ENCODE measurements at places on chromosomes 3 and 15. TPM values are rescaled to one million over a fixed set of nuclear protein-coding genes. Genes with fewer than 3 reads are reported as not detected.
A peak's percentile ranks its signal among the peaks of the same experiment; 100 is the strongest.

DNA sequence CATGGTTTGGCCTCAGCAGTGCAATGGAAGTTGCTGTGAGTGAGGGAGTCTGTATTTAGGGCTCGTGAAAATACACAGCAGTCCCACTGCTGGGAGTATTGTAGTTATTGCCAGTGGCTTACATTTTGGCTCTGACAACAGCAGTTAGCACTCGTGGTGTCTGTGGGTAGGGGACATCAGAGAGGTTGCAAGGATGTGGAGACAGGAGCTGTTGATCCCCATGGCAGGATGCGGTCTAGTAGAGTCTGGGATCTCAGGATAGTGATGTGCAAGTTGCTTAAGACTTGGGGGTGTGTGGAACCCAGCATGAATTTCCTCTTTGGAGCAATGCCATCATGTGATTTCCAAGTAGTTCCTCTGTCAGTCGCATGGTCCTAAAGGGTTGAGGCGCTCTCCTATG is 59.9 kb downstream of the GALK2 start:
- no peak for DNase-seq

SERPINI2 gene
- not detected for total RNA-seq

SAXO2 gene
- total RNA-seq, result 0.17 TPM

GRCh38 chr15:75666823-75667501 is 19.2 kb downstream of the SNX33 start:
- DNase-seq, result peak; percentile 98

DNA sequence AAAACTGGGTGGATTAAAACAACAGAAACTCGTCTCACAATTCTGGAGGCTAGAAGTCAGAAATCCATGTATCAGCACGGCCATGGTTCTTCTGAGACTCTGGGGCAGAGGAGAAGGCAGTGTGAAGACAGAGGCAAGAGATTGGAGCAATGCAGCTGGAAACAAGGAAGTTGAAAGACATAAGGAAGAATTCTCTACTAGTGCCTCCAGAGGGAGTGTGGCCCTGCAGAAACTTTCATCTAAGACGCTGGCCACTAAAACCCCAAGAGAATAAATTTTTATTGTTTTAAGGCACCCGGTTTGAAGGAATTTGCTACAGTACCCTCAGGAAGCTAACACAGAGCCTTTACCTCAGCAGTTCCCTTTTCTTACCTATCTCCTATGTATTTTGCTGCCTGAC is 1012.2 kb upstream of the CADM2 start:
- DNase-seq, result no peak

DNA sequence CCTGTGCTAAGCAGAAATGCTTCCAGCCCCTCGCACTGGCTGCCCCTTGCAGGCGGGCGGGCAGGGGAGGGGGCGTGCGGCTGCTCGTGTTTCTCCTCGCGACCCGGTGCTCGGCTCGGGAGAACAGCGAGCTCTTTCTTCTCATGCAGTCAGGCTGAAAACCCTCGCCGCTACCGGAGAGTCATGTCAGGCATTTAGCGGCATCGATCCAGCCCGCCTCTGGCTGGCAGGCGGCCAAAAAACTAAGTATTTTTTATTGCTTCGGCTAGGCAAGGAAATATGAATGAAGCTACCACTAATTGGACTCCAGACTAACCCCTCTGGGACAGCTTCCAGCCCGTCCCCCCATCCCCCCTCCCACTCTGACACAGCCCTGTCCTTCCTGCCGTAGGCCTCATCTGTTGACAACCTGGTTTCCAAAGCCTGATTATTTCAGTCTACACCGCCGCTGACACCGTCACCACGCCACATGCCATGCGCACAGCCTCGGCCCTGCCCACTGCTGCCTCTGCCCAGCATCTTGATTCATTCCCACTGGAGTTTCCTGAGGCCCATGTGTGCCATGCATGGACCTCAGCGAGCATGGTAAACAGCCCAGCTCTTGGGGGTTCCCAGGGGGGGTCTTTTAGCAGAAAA is 35.3 kb downstream of the TLE3 start:
- DNase-seq, result peak; percentile 68

All from dermis blood vessel endothelial cell (primary cell).